ENCODE measurements at places on chromosomes 7 and 10.

DNA sequence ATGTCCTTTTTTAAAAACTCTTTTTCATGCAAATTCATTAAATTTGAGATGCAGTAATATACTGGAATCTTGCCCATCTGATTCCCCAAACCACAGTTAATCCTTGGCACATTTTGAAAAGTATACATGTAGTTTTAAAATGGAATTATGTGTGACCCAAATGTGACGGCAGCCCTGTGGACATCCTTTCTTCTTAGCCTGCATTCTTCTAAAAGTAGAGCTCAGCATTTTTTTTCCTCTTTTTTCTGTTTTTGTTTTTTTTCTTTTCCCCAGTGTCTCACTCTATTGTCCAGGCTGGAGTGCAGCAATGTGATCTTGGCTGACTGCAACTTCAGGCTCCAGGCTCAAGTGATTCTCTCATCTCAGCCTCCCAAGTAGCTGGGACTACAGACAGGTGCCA is 338.9 kb downstream of the GALNT17 start:
- DNase-seq = no peak

GRCh38 chr7:139897422-139898090 is 68.5 kb downstream of the TBXAS1 start:
- no peak for DNase-seq

DNA sequence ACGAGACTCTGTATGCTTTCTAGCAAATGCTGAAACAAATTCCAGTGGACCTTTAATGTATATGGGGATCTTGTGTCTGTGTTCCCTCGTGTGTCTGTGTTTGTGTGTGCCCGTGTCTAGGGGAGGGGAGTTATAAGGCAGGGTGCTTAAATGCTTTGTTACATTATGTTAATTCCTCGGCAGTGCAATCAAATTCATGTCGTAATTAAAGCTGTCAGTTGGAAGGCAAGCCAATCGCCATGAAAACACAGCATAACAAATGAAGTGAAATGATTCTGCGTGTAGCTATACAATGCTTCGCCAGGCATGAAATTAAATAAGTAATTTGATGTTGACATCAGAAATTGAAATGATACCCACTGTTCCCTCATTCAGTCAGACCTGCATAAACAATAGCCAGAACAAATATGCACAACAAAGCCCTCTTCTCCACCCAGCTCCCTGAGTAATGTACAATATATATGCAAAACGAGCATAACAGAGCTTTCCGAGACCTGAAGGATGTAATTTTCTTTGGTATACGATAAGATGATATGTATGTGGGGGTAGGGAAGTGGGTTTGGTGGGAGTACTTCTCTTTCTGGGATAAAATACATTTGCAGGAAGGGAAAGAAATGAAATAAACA is 534.1 kb downstream of the AUTS2 start:
- no peak for DNase-seq

- no peak for DNase-seq
Measured at GRCh38 chr7:102875700-102876295, 37.0 kb upstream of the LRRC17 start.

- DNase-seq = no peak
Measured at GRCh38 chr10:1272079-1272776, 216.0 kb downstream of the WDR37 start.

Measured in esophagus squamous epithelium (tissue), 5 donors.